ENCODE measurements at places on chromosomes 2 and 18.

- DNase-seq: no peak
Observed at GRCh38 chr2:227147023-227147422, 17.0 kb downstream of the COL4A4 start.

DNA sequence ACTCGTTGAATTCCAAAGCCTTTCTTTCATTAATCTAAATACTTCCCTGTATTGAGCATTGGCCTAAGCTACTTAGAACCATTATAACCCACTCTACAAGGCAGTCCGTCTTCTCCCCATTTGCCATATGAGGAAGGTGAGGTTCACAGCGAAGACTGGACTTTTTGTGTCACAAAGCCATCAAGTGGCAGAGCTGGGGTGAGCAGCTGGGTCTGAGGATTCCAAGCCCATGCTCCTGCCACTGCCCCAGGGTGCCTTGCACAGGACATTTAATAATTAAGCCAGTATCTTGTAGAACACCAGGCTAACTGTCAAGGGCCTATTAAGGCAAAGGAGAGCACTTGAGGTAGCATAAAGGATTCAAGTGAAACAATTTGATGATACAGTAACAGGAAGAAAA, 68.8 kb upstream of the ZNF397 start:
- no peak for DNase-seq

GRCh38 chr2:101754618-101755017, 57.1 kb downstream of the MAP4K4 start:
- no peak for DNase-seq

- DNase-seq: peak; percentile 4
Observed at GRCh38 chr18:46623541-46623940, 33.5 kb downstream of the LOXHD1 start.

GRCh38 chr2:189900726-189901125, 116.5 kb downstream of the PMS1 start:
- no peak for DNase-seq

GRCh38 chr2:157504623-157505022, 60.7 kb upstream of the CYTIP start:
- no peak for DNase-seq

DNA sequence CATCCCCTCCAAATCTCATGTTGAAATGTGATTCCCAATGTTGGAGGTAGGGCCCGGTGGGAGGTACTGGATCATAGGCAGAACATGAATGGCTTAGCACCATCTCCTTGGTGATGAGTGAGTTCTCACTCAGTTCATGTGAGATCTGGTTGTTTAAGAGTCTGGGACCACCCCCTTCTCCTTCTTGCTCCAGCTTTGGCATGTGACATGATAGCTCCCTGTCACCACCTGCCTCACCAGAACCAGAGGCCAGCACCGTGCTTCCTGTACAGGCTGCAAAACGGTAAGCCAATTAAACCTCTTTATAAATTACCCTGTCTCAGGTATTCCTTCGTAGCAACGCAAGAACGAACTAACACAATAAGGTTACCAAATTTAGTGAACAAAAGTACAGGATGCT, 95.4 kb downstream of the ZBTB7C start:
- DNase-seq: no peak

GRCh38 chr2:221330436-221330835, 241.7 kb downstream of the EPHA4 start:
- no peak for DNase-seq

DNA sequence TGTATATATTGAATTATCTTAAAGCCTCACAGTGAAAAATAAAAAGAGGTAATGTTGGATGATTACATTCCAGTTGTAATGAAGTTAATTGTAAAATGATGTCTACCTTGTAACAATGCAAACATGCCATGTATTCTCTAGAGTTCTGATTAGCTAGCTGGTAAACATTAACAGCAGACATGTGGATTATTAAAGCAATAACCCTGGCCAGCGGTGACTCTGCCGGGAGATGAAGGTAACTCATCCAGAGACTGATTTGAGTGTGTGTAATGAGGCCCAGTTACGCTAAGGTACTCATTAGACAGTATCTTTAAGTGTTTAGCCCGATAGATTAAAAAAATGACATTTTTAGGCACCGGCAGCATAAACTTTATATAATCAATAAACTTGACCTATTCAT, 79.6 kb upstream of the REV1 start:
- DNase-seq: no peak

- no peak for DNase-seq
Observed at GRCh38 chr2:127463155-127463991, 45.1 kb downstream of the PROC start.

DNA sequence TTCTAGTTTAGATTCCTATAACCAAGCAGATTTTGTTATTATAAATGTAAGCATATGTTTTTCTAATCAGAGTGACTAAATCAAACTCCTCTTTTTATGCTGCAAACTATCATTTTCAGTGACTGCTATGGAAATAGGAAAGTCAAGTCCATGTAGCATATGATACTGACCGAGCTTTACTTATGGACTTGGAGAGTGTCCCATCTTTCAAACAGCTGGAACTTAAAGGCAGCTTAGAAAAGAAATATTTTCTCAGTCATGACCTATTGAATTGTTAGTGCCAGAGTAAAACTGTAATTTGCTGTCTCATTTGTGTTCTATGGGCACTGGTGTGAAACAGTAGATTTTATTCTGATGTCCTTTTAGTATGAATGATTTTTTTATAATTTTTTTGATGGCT, 76.7 kb downstream of the PHLPP1 start:
- no peak for DNase-seq

DNA sequence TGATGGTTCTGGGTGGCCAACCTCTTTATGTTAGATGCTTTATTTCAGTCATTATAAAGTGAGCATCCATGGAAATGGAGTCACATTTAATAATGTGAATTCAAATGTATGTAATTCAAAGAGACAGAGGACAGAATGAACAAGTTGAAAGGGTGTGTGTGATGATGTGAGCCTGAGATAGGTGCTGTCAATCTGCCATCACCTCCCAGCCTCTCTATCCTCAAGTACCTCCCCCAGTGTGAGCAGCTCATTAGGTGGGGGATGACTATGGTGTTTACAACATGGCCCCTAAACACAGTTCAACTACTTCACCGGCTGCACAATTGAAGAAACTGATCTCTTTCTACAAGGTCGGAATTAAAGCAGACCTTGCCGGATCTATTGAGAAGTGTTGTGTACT, 74.7 kb upstream of the IGFBP5 start:
- no peak for DNase-seq

- no peak for DNase-seq
Observed at GRCh38 chr2:218329826-218330593, 26.6 kb upstream of the CATIP start.

DNA sequence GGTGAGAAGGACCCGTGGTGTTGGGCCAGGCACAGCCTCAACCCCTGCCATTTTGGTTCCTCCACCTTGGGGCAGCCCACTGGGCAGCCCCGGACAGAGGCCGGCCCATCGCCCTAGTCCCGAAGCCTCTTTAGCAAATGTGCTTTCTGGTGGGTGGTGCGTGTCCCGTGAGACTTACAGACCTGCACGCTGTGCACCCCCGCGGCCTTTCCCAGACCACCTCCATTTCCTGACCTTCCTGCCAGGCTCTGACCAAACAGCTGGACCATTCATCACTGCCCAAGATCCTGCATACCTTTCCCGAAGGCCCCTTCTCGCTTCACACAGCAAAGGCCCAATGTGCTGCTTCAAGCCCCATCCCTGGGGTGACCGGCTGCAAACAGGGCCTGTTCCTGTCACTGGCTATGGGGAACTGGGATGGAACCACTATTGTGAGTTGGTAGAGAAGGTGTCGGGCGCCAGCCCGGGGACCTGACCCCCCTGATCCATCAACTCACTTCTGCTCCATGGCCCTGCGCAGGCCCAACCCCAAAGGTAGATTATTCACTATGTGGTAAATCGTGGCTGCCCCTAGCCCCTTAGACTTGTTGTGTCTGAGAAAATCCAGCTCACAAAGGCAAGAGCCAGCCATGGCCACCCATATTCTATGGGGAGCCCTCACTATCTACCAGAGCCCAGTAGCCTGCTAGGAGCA, 341.0 kb downstream of the EIPR1 start:
- DNase-seq: no peak

DNA sequence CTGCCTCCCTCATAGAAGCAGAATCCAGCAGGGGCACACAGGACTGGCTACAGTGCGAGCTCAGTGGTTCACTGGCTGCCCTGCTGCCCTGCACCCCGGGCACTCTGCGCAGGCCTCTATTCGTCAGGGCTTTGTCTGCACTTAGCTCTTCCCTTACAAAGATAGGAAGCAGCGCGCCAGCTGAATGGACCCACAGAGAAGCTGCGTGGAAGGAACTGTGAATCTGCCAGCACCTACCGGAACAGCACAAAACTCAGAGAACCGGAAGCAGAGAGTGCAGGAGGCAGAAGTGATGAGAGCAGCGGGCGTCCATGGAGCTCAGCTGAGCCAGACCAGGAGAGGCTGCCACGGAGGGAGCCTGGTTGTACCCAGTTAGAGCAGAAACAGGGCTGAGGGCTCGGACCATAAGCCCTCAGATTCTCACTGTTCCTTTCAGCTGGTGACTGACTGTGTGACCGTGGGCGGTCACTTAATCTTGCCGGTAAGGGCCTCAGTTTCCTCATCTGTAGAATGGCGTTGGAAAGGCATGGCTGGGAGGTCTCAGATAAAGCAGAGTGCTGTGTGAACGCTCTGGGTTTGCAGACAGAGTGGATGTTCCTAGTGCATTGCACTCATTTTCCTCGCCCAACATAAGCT, 23.1 kb upstream of the SLC66A3 start:
- DNase-seq: no peak

GRCh38 chr18:51404620-51405019, 207.1 kb upstream of the MEX3C start:
- DNase-seq: no peak

DNA sequence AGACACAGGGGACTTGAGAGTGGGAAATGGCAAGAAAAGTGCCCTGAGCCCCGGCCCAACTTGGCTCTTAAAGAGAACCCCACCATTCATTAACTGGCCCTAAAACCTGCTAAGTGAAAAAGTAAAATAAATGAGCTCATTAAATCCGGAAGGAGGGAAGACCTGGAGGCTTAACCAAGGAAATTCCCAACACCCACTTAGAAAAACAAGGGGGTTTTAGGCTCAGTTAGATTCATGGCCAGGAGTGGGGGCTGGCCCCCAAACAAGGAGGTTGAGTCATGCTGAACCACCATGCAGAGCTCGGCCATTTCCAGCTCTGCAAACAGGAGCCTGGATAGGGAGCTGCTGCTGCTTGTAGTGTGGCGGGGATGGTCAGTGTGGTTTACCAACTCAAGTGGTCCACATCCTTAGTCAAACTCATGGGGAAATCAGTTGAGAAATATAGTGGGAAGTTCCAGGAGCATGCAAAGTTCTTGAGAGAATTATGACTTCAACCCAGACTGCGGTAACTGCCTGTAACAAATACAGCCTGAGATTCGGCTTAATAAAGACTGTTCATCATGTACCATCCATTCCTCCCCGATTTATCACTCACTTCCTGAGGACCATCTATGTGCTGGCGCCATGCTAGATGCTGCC, 39.7 kb upstream of the MRPL19 start:
- no peak for DNase-seq

DNA sequence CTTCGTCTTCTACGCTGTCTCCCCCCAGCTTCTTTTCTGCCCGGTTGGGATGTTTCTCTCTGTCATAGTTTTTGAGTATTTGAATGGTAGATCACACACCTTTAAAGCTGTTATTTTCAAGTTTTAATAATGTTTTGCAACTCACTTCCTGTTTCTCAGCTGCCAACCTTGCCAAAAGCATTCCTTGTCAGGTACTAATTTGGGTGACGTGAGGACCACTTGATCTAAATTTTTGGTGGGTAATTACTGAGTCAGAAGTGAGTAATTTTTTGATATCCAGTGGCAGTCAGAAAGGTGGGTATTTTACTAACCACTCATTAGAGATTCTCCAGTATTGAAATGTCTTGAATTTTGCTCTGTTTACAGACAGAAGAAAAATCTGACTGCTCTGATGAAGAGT, 852.4 kb upstream of the FANCL start:
- DNase-seq: no peak

DNA sequence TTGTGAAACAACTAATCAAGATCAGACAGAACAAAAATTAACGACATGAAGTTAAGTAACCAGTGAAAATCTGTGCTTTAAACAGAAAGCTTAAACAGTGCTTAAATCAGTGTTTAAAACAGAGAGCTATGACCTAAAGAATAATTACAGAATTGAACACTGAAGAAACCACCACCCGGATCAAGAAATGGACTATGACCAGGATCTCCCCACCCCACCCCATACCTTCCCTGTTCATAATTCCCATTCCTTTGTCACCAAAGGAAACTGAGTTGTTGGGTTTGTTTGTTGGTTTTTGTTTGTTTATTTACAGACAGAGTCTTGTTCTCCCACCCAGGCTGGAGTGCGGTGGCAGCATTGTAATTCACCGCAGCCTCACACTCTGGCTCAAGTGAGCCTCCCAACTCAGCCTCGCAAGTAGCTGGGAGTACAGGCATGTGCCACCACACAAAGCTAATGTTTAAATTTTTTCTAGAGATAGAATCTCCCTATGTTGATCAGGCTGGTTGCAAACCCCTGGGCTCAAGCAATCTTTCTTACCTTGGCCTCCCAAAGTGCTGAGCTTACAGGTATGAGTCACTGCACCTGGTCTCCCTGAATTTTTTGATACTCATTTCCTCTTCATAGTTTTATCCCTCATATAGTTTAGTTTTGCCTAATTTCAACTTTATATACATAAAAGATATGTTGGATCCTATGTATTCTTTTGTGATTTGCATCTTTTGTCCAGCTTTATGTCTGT, 8.2 kb upstream of the ALPG start:
- no peak for DNase-seq

DNA sequence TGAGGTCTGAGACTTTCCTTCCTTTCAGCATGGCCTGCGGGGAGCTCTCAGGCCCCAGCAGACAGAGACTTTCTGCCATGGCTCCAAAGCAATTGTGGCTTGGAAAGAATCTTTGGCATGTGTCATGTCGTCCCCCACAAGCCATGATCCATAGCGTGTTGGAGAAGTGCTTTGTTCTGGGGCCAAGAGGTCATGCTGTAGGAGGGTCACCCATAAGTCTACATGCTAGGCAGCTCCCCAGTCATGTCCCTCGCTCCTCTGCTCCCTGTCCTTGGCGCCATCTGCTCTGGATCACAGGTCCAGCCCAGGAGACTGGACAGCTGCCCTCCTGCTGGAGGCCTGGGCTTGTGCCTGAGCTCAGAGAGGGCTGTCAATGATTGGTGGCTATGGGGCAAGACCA, 78.8 kb upstream of the LCLAT1 start:
- DNase-seq: no peak

GRCh38 chr2:181947273-181947672, 38.4 kb upstream of the PPP1R1C start:
- DNase-seq: no peak

GRCh38 chr2:39837856-39838453, 58.9 kb upstream of the THUMPD2 start:
- DNase-seq: no peak

GRCh38 chr2:70977605-70978205, 725 bp upstream of the ANKRD53 start:
- peak; percentile 44 for DNase-seq
